ENCODE measurements at places on chromosomes 7 and 10. TPM values are rescaled to one million over a fixed set of nuclear protein-coding genes. Genes with fewer than 3 reads are reported as not detected.

The MYPN gene
- total RNA-seq, result 1.8 TPM

The DYDC2 gene
- total RNA-seq, result not detected

The TYW1B gene
- 2.2 TPM for total RNA-seq

The CTNNA3 gene
- not detected for total RNA-seq

The NRF1 gene
- total RNA-seq, result 14.1 TPM

The GBX1 gene
- total RNA-seq, result not detected

The IGF2BP3 gene
- 2.7 TPM for total RNA-seq

The TACC2 gene
- total RNA-seq, result 5.0 TPM

The GLUD1 gene
- total RNA-seq, result 221 TPM

The UPP1 gene
- 30.4 TPM for total RNA-seq

The ZNF117 gene
- total RNA-seq, result 8.3 TPM

The PTPRZ1 gene
- total RNA-seq, result under 0.01 TPM

The ANKRD7 gene
- total RNA-seq, result 1.8 TPM

The AKR1C8 gene
- not detected for total RNA-seq

The PAPOLB gene
- under 0.01 TPM for total RNA-seq

The MALSU1 gene
- total RNA-seq, result 38.4 TPM

The PIK3CG gene
- not detected for total RNA-seq

The DOCK4 gene
- total RNA-seq, result 31.8 TPM

The PLXDC2 gene
- total RNA-seq, result 86.9 TPM

The LIPM gene
- not detected for total RNA-seq

The CRHR2 gene
- total RNA-seq, result not detected

The NRG3 gene
- total RNA-seq, result not detected

The NPSR1 gene
- total RNA-seq, result not detected

The TPST1 gene
- 137 TPM for total RNA-seq

The GJC3 gene
- total RNA-seq, result not detected

The PPP3CB gene
- 40.1 TPM for total RNA-seq

The OR2A12 gene
- total RNA-seq, result not detected

The LRRTM3 gene
- not detected for total RNA-seq

The TAS2R41 gene
- not detected for total RNA-seq

The TNS3 gene
- 67.3 TPM for total RNA-seq

The ITPRID1 gene
- not detected for total RNA-seq

The RBM17 gene
- 31.8 TPM for total RNA-seq

The CALHM3 gene
- total RNA-seq, result not detected

The FZD8 gene
- total RNA-seq, result 15.2 TPM

The NPY4R gene
- under 0.01 TPM for total RNA-seq

The C10orf53 gene
- not detected for total RNA-seq

The PRRT4 gene
- not detected for total RNA-seq

The C10orf143 gene
- total RNA-seq, result 2.5 TPM

The SEMA4G gene
- under 0.01 TPM for total RNA-seq

The TMEM196 gene
- not detected for total RNA-seq

The HYCC1 gene
- total RNA-seq, result 121 TPM

The ASB10 gene
- not detected for total RNA-seq

The HOXA9 gene
- 19.5 TPM for total RNA-seq

The PDAP1 gene
- 33.7 TPM for total RNA-seq

The TRPV5 gene
- not detected for total RNA-seq

The ATOH7 gene
- total RNA-seq, result not detected

The ATRNL1 gene
- total RNA-seq, result 1.4 TPM

The ZNF33B gene
- 9.4 TPM for total RNA-seq

The C7orf57 gene
- total RNA-seq, result under 0.01 TPM

Measured in osteoblast (primary cell).